ENCODE measurements at places on chromosomes 5 and 9. TPM values are rescaled to one million over a fixed set of nuclear protein-coding genes. Genes with fewer than 3 reads are reported as not detected.

PCDHA2 gene
- 0.08 TPM for total RNA-seq

F12 gene
- total RNA-seq: 0.29 TPM

ORM2 gene
- not detected for total RNA-seq

HSPB3 gene
- 391 TPM for total RNA-seq

DBH gene
- total RNA-seq: 0.14 TPM

AGXT2 gene
- total RNA-seq: not detected

TMEM215 gene
- total RNA-seq: not detected

N4BP3 gene
- 0.19 TPM for total RNA-seq

NEUROG1 gene
- not detected for total RNA-seq

VLDLR gene
- 147 TPM for total RNA-seq

PCDHB12 gene
- total RNA-seq: 2.5 TPM

UBE2B gene
- 183 TPM for total RNA-seq

FSTL4 gene
- not detected for total RNA-seq

FAM153A gene
- 3.5 TPM for total RNA-seq

DNA sequence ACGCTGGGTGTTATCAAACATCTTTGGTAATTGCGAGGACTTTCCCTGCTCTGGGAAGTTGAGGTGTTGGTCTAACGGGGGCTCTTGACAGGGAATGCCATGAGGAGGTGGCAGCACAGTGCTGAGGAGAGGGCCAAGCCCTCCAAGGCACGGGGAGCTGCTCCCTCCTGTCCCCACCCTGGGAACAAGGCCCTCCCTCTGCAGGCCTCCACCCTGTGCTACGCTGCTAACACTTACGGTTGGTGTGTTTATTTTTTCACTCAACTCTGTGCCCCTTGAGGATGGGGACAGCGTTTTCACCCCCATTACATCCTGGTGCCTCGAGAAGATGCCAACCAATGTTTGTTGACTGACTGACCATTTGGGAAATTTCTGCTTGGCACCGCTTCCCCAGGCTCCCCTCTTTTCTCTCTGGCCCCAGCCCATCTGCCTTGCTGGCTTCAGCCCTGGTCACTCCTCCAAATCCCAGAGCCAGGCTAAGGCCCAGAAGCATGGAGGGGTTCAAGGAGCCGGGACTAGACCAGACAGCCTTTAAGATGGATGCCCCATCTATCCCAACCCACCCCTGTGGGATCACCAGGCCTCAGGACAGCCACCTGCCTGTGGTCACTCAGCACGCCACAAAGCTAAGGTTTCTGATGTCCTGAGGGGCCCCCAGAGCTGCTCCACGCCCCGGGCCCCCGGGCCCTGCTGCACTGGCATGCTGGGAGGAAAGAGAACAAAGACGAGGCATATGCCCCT, 125.7 kb downstream of the BARX1 start:
- DNase-seq: no peak

DNA sequence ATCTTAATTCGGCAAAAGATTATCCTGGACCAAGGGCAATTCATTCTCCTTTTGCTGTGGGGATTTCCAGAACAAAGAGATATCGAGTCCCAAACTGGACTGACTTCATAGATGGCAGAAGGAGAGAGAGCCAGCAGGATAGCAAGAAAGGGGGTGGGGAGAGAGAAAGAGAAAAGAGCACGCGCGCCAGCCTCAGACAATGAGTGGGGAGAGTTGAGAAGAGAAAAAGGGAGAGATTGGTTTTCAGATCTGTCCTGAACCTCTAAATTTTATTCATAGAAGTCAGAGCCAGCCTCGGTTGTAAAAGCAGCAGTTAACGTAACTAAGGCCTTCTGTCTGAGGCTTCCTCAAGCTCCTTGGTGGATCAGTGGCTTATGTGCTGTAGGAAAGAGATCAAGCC, 55.3 kb upstream of the ALDH1B1 start:
- DNase-seq: no peak

- DNase-seq: no peak
Measured at GRCh38 chr5:133273661-133274596, 222.1 kb downstream of the HSPA4 start.

DNA sequence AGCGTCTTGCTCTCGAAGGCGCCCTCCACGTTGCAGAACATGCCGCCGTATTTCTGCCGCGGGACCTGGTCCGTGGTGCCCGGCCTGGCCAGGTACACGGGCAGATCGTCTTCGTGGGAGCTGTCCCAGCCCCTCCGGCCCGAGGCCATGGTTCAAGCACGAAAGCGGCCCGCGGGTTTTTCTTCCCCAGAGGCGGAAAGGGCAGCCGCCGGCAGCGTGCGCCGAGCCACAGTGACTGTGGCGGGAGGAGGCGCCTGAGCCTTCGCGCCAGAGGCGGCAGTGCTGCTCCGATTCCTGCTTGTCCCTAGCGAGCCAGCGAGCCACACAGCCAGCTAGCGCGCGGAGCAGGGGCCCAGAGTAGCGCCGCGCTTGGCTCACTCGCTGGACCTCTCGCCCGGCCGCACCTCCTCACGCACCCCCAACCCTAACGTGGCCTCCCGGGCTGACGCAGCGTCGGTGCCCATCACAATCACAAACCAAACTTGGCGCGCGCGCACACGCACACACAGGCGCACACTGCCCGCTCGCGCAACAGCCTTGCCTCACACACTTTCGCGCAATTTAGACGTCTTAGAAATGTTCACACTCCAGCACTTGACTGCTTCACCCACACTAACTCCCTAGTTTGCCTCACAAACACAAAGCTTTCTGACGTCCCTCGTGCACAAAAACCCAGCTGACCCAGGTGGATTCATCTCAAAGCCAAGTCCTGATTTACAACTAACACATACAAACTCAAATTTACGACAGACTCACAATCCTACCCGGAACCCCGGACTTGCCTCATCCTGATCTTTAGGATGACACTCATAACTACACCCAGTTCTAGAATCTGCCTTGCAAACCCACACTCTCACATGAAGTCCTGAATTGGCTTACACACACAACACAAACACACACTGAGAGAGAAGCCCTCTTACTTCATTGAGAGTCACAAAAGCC, at the start of gene DPYSL3:
DPYSL3 (minus strand) TSS at position 359 of the 942 bp plus-strand sequence; CDS start at position 149, 210 bp downstream.
- DNase-seq: peak; percentile 93

DNA sequence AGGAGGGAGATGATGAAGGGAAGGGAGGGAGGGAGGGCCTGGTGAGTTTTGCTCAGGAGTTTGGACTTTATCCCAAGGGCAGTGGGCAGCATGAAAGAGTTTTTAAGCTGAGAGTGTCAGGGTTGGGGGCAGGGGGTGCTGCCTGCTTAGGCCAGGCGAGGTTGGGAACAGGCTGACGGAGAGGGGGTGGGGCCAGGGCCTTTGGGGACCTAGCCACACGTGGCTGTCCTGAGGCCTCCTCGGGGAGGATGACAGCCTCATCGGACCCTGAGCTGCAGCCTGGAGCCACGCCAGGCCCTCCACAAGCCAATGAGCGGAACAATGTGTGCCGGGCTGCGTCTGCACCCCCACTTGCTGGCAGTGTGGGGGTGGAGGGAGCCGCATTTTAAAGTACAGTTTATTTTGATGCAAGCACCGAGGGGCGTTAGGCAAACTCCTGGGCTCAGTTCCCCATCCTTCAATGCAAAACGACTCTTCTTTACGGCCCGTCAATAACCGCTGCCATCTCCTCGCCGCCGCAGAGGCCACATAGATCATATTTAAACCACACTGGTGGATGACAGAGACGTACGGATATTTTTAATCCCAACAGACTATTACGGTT, 5.3 kb upstream of the RXRA start:
- peak; percentile 76 for DNase-seq

- DNase-seq: no peak
Measured at GRCh38 chr5:73853091-73853490, 227.1 kb downstream of the ARHGEF28 start.

DNA sequence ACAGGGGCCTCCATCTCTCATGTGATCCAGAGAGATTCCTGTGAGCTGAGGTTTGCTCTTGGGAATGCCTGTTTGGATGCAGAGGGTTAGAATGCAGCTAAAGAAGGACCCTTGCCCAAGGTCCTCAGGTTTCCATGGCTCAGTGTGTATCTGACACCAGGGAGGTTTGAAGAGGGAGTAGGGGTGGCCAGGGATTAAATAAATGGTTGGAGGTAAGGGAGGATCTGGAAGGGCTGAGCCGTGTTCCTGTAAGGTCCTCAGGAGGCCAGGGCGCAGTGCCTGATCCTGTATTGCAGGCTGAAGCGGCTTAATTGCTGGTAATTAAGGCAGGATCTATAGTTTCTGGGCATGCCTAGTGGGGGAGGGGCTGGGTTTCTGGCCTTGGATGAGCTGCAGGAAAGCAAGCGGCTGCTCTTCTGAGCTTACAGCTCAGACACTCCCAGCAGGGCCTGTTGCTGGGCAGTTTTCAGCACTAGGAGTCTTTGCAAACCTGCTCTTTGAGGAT, 41.5 kb upstream of the MAP1B start:
- DNase-seq: no peak

DNA sequence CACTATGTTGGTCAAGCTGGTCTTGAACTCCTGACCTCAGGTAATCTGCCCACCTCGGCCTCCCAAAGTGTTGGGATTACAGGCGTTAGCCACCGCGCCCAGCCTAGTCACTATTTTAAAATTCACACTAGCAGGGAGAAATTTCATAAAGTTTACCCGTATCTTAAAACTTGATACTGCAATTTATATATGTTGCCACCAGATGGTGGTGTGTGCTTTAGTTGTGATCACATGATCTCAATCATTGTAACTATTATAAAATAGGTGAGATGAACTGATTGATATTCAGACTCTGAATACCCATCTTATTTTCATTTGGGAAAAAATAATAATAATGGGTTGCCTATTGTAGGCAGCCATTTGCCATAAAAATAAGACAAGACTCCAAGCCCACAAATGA, 1330.4 kb upstream of the WWC1 start:
- DNase-seq: no peak

- no peak for DNase-seq
Measured at GRCh38 chr5:177077335-177077734, 9.4 kb upstream of the FGFR4 start.

GRCh38 chr9:130443840-130444492, 795 bp upstream of the ASS1 start:
- peak; percentile 77 for DNase-seq

GRCh38 chr5:157449011-157449723, 10.8 kb upstream of the NIPAL4 start:
- DNase-seq: peak; percentile 92

- peak; percentile 32 for DNase-seq
Measured at GRCh38 chr9:135811801-135812200, 95.5 kb downstream of the CAMSAP1 start.

GRCh38 chr5:172412724-172413286, 41.5 kb downstream of the SH3PXD2B start:
- peak; percentile 94 for DNase-seq

GRCh38 chr9:108081112-108081511, 591.5 kb upstream of the KLF4 start:
- DNase-seq: no peak

DNA sequence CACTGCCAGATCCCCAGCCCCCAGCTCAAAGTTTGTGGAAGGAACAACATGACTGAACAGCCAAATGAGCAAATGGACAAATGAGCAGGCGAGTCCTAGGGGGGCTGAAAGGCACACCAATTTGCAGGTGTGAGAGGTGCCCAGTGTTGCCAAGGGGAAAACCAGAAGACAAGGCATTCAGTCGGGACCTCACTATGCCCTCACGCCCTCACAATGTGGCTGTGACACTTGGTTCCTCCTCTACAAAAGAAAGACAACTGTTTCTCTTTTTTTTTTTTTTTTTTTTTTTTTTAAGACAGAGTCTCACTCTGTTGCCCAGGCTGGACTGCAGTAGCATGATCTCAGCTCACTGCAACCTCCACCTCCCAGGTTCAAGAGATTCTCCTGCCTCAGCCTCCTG, 28.0 kb downstream of the TNIP1 start:
- no peak for DNase-seq

DNA sequence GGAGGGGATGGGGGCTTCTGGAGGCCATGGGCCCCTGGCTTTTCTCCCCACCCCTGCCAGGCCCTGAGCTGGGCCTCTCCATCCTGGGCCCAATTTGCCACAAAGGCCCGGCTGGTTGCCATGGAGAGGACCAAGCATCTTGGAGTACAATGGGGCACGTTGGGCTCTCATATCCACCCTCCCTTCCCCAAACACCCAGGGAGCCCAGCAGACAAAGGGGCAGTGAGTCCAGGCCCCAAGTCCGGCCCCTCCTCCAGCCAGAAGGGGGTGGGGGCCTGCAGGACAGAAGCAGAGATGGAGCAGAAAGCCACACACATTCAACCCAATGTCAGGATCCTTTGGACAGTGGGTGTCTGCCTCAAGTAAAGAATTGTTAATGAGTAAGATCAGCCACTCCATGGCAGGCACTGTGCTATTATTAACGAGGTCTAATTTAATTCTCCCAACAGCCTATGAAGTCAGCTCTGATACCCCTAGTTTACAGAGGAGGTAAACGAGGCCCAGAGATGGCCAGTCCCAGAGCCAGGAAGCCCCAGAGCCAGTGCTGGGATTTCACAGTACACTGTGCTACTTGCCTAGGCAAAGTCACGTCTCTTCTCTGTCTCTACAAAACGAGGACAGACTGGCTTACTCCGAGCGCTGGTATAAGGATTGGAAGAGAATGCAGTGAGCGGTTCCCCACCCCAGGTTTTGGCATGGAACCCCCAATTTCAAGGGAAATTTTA, 2.3 kb downstream of the CRB2 start:
- no peak for DNase-seq

DNA sequence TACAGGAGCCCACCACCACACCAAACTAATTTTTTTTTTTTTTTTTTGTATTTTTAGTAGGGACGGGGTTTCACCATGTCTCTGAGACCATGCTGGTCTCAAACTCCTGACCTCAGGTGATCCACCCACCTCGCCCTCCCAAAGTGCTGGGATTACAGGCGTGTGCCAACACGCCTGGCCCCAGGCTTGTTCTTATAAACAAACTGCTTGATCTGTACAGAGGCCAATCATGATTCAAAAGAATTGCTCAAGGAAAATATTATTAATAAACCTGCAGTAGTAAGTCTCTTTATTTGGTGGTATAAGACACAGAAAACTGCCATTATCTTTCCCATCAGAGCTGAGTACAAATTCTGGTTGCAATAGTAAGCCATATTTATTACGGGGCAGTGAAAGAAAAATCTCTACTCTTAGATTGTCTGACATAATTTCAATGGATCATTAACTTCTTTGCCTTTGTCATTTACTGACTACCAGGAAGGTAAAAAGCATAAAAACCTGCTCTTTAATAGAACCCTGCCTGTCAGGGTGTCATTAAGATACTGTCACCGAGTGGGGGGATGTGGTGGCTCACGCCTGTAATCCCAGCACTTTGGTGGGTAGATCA, 33.3 kb downstream of the RASEF start:
- no peak for DNase-seq
